ENCODE measurements at places on chromosomes 1 and 21.
A peak's percentile ranks its signal among the peaks of the same experiment; 100 is the strongest.

GRCh38 chr1:9700340-9700739, 48.8 kb downstream of the PIK3CD start:
- DNase-seq: no peak

- no peak for DNase-seq
These were observed 212.6 kb downstream of the TGFB2 start for GRCh38 chr1:218557731-218558130.

GRCh38 chr21:16194788-16195537, 465.2 kb downstream of the USP25 start:
- no peak for DNase-seq

GRCh38 chr1:55604749-55605148, 389.6 kb upstream of the USP24 start:
- no peak for DNase-seq

DNA sequence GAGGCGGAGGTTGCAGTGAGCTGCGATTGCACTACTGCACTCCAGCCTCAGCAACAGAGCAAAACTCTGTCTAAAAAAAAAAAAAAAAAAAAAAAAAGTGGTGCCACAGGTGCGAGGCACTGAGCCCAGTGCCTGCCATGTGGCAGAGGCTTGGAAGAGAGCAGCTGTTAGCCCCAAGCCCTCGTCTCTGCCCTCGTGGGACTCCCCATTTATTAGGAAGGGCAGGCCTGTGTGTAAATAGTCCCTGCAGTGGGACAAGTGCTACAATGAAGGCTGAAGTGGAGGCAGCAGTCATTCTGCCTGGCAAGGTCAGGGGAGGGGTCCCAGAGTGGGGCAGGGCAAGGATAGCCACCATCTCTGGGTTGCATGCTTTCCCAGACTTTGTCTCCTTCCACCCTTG, 6.5 kb downstream of the RPS6KA1 start:
- no peak for DNase-seq

DNA sequence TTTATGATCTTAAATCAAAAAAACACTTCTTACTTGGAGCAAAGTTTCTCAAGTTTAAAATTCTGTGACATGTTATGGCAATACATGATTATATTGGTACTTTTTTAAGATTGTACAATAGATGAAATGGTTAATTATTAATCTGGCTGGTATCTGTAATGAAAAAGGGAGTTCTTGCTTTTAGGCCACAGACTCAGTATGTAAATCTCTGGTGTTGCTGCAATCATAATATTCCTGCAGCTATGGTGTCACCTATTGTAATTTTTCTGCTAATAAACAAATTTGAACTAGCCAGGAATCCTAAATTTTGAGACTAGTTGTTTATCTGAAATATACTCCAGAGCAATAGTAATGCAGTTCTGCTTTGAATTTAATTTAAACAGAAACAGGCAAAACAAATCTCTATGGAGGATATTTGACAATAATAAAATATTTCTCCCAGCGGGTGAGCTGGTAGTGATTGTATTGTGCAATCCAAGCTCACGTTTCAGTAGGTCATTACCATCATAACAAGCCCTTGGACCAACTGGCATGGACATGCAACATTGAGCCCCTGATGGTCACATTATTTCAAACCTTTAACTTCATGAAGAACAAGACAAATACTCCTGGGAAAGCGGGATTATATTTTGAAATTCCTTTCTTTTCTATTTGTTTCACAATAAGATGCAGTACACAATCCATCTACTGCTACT, 77.2 kb upstream of the USH2A start:
- no peak for DNase-seq

DNA sequence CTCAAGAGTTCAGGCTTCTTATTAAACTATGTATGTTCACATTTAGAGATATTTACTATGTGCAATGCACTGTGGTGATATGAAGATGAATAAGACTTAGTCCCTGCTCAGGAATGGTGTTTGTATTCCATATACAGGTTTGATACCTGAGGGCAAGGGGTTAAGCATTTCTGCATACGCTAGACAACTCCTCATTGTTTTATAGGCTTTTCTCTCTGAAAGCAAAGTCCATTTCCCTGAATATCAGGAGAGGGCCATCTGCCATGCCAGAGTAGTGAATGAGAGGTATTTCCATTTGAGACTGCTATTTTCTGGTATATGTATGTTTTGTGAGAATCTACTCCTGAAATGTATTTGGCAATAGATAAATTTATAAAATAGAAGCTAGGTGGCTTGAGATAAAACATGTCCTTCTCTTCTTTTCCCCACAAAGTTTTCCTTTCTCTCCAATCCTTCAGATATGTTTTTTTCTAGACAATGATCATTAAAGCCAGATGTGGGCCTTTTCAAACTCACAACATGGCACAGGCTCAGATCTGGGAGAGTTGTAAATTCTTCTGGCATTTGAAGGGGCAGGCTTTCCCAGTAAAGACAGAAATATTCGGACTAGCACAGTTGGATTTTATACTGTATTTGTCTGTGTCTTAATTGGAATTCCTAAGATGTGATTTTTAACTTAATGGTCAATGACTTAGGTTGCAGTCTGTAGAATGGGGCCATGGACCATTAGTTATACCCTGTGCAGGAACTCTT, 73.3 kb upstream of the WDR26 start:
- no peak for DNase-seq

- no peak for DNase-seq
These were observed 4.3 kb upstream of the SERBP1 start for GRCh38 chr1:67434491-67434890.

DNA sequence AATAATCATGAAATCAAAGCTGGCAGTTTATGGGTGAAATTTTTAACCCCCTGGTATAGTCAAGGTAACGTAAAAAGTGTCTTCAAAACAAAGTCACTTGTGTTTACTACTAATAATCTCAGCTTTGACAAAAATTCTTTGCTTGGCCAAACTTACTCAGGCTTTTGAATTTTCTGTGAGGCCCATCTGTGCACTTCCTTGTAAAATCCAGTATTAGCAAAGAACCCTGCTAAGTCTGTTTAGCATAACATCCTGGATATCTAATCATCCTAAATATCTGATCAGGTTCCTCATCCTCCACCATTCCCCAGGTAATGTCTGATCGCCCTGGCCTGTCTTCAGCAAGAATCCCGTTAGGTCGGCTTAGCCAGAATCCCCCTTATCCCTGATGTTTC, 3.0 kb downstream of the LYST start:
- no peak for DNase-seq

GRCh38 chr1:66840929-66841328, 39.9 kb upstream of the INSL5 start:
- no peak for DNase-seq

DNA sequence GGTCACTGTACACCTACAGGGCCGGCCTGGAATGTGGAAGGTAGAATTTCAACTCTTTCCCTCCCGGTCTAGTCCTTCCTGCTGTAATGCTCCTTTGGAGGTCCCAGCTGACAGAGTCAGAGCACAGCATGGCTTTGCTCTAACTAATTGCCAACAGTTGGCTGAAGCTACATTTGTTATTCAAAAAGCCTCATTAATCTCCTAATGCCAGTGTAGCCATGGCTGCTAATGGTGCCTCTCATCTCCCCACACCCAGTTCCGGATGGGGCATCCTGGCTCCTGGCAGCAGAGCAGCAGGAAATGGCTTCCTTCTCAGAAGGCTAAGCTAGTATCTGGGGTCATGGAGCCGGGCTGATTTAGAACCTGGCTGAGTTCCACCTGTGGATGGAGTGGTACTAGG, 18.7 kb upstream of the CAMK1G start:
- no peak for DNase-seq

GRCh38 chr1:65469889-65470340, 49.4 kb downstream of the LEPR start:
- DNase-seq: no peak

- DNase-seq: no peak
These were observed 325.3 kb downstream of the PTBP2 start for GRCh38 chr1:97046765-97047420.

- DNase-seq: no peak
These were observed 92.9 kb downstream of the SNRPE start for GRCh38 chr1:203954293-203954692.

GRCh38 chr1:154270833-154271232, 1.6 kb upstream of the HAX1 start:
- DNase-seq: no peak

DNA sequence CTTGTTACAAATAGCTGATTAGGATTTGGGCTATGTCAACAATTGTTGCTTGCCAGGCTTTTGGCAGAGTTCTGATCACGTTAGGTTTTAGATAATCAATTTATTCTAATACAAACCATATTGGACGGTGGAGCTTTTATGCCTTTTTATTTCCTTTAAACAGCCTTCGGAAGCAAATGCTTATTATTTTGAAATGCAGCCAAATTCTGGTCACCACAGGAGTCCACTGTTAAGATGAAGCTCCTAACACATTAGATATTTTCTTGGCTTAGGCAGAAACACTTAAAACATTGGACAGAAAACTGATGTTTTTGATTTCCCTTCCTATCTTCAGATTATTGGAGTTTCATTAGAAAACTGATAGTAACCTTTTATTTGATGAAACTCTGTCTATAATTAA, 82.9 kb downstream of the CENPF start:
- no peak for DNase-seq

DNA sequence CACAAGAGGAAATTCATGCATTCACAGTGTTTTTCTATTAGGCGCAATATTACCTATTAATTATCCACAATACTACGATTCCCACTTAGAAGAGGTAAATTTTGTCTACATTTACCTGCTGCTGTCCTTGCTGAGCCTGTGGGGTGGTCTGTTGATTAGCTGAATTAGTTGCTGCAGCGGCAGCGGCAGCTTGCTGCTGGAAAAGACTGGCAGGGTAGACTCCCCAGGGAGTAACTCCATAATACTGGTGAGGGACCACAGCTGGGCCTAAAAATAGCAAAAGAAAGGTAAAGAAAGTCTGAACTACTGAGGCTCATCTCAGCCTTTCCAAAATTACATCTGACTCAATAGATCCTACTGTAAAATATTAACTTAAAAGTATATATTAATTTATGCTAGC, 66.0 kb upstream of the SDC3 start:
- DNase-seq: no peak

GRCh38 chr1:198776602-198777029, 137.8 kb downstream of the PTPRC start:
- DNase-seq: peak; percentile 96

DNA sequence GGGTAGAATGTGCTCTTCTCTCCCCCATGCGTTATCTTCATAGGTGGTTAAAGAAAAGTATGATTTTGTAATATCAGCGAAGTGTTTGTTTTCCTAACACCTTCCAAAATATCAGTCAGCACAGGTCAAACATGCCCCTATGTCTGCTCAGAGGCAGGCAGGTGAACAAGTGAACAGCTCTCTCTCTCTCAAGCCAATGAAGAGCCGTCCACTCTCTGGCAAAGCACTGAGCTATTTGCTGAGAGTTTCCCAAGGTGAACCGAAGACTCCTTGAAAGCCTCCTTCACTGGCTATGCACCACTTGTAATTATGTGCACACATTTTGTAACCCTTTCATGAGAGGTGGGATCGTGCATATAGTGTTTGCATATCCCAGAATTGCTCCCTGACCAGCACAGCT, 47.7 kb downstream of the ST6GALNAC3 start:
- no peak for DNase-seq

DNA sequence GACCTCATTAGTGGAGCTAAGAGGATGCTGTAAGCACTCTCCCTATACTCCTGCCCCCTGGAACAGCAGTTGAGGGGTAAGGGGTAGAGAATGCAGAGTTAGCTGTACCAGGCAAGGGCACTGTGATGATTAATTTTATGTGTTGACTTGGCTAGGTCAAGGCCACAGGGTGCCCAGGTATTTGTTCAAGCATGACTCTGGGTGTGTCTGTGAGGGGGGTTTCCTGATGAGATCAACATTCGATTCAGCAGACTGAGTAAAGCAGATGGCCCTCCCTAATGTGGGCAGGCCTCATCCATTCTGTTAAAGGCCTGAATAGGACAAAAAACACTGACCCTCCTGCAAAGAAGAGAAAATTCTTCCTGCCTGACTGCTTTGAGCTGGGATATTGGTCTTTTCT, 110.8 kb downstream of the KCND3 start:
- DNase-seq: no peak

DNA sequence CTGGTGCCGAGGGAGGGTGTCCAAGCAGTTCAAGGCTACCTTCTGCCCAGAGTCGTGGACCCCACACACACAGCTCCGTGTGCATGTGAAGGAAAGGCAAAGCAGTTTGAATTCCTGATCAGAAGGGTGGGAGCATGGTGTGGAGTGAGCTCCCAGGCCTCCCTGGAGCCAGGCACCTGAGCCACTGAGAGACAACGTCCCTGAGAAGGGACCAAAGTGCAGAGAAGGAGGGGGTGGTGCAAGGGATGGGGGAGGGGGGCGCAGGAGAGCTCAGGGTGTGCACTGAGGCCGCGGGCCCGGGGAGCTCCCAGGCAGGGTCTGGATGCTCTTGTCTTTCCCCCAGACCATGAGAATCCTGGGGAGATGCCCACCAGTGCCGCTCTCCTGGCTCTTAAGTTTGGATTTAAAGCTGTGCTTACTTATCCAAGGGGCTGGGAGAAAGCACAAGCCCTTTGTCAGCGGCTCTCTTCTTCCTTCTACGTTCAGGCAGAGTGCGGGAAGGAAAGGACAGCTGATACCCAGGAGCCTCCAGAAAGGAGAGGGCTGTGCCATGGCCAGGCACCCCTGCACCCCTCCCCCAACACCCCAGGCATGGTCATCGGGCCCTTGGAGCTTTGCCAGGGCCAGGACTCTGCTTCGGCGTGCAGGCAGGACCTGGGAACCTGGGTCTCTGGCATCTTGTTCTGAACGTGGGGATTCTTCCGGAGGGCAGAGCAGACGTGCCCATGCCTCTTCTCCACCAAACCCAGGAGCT, 24.1 kb downstream of the ACTA1 start:
- DNase-seq: peak; percentile 14

GRCh38 chr1:41716188-41717130, 202.3 kb downstream of the HIVEP3 start:
- DNase-seq: no peak

- DNase-seq: no peak
These were observed 22.8 kb downstream of the FAM20B start for GRCh38 chr1:179048339-179049124.

DNA sequence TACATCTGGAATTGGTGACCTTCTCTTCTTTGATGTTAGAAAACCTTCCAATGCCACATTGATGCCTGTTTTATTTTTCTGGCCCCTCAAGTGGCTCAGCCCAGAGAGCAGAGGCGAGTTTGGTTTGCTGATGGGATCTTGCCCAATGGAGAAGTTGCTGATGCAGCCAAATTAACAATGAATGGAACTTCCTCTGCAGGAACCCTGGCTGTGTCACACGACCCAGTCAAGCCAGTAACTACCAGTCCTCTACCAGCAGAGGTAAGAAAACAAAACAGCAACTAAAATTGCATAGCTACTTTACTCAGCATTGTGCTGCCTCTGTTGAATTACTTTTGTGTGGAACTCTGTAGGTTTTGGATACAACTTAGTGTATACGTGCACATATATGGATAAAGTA, 97.6 kb downstream of the CC2D1B start:
- peak; percentile 38 for DNase-seq

DNA sequence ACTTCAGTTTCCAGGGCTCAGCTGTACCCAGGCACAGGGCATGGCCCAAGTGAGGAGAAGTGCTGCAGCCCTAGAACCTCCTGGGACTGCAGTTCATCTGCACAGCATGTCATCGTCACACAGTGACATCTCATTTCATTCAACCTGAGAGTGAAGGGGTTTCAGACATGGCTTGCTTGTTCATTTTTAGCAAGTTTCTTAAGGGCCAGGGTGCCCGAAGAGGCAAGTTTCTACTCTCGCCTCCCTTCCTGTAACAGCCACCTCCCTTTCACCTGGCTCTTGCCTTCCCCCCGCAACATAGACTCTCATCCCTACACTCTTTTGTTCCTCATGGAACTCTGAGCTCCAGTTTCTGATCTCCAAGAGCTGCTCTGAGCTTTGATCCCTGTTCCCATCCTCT, 108.1 kb downstream of the C1orf21 start:
- no peak for DNase-seq
